ENCODE measurements at places on chromosomes 7 and 10. TPM values are rescaled to one million over a fixed set of nuclear protein-coding genes. Genes with fewer than 3 reads are reported as not detected.

The CCDC3 gene
- total RNA-seq, result 10.5 TPM

DNA sequence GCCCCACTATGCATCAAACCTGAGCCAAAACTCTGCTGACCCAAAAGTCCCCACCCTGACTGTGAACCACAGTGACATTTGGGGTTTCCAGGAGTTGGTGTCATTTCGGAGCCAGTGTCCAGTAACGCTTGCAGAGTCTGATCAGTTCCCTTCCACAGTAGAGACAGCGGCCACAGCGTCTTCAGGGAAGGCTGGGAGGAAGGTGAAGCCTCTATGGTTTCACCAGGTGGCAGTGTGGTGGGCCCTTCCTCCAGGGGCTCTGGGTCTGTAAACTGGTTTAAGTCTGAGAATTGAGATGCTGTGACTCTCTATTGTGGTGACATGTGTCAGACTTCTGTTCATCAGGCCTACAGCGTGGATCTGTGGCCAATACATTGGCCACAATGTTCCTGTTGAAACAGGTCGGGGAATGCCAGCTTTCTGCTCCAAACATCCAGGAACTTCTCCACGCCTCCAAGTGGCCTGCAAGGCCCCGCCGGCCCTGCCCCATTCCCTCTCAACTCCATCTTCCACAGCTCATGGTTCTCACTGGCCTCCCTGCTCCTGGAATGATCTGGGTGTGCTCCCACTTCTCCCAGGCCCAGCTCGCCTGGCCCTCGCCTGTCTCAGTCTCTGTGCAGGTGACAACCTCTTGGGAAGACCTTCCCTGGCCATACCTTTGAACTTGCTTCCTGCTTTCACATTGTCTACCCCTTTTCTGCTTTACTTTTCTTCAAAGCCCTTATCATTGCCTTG is 124.5 kb upstream of the FAM20C start:
- H3K36me3 ChIP-seq, result no peaks in the 10 kb centered on the region
- no peak overlapping the region for H3K27ac ChIP-seq
- H3K4me3 ChIP-seq, result no peak overlapping the region
- DNase-seq, result no peak
- H3K27me3 ChIP-seq, result no peaks in the 10 kb centered on the region

GRCh38 chr10:79148452-79149344 is 79.9 kb downstream of the ZMIZ1 start:
- peak overlapping the region; percentile 32 for H3K4me3 ChIP-seq
- H3K36me3 ChIP-seq, result no peaks in the 10 kb centered on the region
- H3K27me3 ChIP-seq, result no peaks in the 10 kb centered on the region
- no peak for DNase-seq
- peaks cover 54% of the 10 kb centered on the region for H3K4me1 ChIP-seq

DNA sequence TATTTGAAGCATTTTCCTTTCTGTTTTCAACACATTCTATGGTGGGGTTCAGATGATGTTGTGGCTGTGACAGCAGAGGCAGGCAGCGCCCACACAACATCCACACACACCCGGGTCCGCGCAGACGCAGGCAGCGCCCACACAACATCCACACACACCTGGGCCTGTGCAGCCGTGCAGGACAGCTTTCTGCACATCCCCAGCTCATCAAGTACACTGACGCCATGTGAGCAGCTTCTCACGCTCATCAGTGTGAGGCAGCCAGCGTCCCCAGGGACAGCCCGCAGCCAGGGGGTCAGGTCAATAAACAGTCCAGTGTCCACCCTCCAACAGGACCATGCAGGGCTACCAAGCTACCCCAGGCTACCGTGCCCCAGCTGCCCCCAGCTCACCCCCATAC is 272.8 kb upstream of the TCERG1L start:
- no peaks in the 10 kb centered on the region for H3K27me3 ChIP-seq
- no peaks in the 10 kb centered on the region for H3K36me3 ChIP-seq
- no peaks in the 10 kb centered on the region for H3K4me1 ChIP-seq
- H3K4me3 ChIP-seq, result no peak overlapping the region
- no peak for DNase-seq
- no peak overlapping the region for H3K27ac ChIP-seq

GRCh38 chr10:124353896-124354295 is 64.8 kb downstream of the OAT start:
- DNase-seq, result no peak
- H3K27ac ChIP-seq, result no peak overlapping the region
- H3K27me3 ChIP-seq, result no peaks in the 10 kb centered on the region
- no peak overlapping the region for H3K4me3 ChIP-seq
- H3K4me1 ChIP-seq, result peaks cover 10% of the 10 kb centered on the region

GRCh38 chr10:23200997-23201652 is 9.0 kb downstream of the PTF1A start:
- H3K4me3 ChIP-seq, result no peak overlapping the region
- no peaks in the 10 kb centered on the region for H3K4me1 ChIP-seq
- DNase-seq, result no peak
- H3K27ac ChIP-seq, result no peak overlapping the region
- H3K27me3 ChIP-seq, result peaks cover 42% of the 10 kb centered on the region

DNA sequence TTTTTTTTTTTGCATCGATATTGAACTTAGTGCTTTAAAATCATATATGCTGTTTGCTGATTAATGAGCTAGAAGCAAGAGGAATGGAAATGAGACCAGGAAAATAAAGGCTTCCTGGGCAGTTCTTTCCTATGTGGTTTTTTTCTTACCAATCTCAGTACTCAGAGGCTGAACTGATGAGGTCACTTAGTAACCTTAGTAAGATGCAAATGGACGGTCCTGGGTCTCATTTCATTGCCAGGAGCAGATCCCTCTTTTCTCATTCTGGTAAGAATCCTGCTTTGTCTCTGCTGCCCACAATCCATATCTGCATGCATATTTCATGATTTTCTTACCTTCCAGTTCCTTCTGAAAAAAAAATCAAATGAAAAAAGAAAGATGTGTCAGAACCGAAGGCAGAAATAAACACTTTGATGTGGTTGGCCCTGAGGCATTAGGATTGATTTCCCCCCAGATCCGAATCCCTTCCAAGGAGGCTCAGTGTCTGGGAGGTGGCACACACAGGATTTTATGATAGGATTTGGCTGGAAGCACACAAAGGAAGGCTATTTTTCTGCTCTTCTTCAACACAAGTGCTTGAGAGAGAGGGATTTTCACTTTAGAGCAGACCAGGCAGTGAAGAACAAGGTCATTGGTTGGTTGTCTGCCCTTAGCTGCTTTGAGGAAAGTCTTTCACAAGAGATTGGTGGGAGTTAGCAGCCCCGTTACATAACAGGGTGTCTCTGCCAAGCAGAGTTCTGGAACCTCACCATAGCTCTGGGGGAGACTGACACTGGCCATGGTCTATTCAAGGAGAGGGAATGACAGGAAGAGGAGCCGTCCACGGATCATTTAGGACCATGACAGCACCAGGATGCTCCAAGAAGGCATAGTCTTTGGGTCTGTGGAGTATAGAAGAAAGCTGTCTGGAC is 150.0 kb downstream of the CAMK1D start:
- peaks cover 4% of the 10 kb centered on the region for H3K4me1 ChIP-seq
- H3K4me3 ChIP-seq, result no peak overlapping the region
- DNase-seq, result no peak

- no peak for DNase-seq
- no peaks in the 10 kb centered on the region for H3K4me1 ChIP-seq
- no peaks in the 10 kb centered on the region for H3K27me3 ChIP-seq
- H3K27ac ChIP-seq, result no peak overlapping the region
- no peaks in the 10 kb centered on the region for H3K36me3 ChIP-seq
Measured at GRCh38 chr10:8766899-8767298, 712.4 kb downstream of the GATA3 start.

The GBX1 gene
- 0.86 TPM for total RNA-seq

DNA sequence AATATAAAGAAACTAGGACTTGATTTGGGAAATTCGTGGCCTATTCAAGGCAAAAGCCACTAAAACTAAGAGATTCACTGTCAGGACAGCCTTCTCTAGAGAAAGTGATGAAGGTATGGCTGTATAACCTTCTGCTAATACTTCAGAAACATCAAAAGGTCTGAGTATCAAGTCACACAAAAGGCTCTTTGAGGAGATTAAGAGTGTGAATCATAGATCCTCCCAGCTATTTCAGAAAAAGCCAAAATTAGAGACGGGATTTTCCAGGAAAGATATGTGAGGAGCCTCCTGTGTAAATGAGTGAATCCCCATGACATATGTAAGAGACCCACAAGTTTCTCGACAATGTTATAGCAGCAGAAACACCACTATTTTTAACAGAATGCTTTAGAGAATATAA is 56.2 kb downstream of the UBE3C start:
- no peak overlapping the region for H3K4me3 ChIP-seq
- no peaks in the 10 kb centered on the region for H3K27me3 ChIP-seq
- H3K27ac ChIP-seq, result no peak overlapping the region

DNA sequence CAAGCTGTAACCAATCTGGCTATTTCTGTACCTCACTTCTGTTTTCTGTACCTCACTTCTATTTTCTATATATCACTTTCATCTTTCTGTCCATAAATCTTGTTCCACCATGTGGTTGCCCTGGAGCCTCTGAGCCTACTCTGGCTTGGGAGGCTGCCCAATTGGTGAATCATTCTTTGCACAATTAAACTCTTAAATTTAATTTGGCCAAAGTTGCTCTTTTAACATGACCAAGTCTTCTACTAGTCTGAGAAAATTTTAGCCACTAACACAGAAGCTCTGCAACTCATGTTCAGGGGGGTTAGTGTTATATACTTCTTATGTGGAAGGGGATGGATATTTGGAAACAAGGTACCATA is 503.5 kb downstream of the KIF20B start:
- no peak overlapping the region for H3K27ac ChIP-seq
- no peaks in the 10 kb centered on the region for H3K4me1 ChIP-seq
- no peak overlapping the region for H3K4me3 ChIP-seq

The DLX6 gene
- total RNA-seq, result not detected

GRCh38 chr7:38178695-38179344 is 775 bp downstream of the STARD3NL start:
- DNase-seq, result no peak
- no peaks in the 10 kb centered on the region for H3K27me3 ChIP-seq
- H3K27ac ChIP-seq, result peak overlapping the region; percentile 59

DNA sequence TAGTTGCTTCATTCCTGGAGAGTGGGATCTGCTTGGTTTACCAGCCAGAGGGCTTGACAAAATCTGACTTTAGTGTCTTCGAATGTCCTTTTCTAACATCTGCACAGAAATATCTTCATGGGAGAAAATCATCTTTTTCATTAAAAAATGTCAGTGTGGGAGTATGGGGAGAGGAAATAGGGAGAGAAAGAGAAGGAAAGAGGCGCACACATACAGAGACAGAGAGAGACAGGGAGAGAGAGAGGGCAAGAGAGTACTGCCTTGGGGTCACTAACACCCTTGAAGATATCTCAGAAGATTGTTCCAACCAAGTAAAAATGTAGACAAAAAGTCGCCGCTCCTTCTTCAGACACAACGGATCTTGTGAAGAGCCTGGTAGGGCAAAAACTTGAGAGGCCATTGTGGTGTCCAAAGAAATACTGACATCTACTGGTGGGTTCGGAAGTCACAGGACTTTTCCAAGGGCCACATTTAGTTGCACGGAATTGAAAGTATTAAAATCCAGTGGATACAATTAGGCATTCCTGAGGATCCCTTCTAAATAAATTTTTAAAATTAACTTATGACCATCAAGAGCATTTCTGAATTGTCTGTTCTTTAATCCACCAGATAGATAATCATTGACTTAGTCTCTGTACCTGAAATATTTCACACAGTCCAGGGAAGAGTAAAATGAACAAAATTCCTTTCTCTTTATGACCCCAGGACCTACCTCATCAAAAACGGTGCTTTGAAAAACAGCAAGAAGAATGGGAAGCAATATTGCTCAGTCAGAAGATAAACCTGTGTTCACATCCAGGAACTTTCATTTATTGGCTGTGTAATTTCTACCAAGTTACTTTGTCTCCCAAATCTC is 29.7 kb downstream of the VIM start:
- peak overlapping the region; percentile 17 for H3K4me3 ChIP-seq
- H3K27ac ChIP-seq, result no peak overlapping the region
- peaks cover 8% of the 10 kb centered on the region for H3K4me1 ChIP-seq
- DNase-seq, result peak; percentile 60
- no peaks in the 10 kb centered on the region for H3K27me3 ChIP-seq

GRCh38 chr7:47264021-47264651 is 317.8 kb downstream of the TNS3 start:
- no peak overlapping the region for H3K4me3 ChIP-seq
- H3K27ac ChIP-seq, result no peak overlapping the region
- DNase-seq, result no peak
- 0 out of 2 replicates have a peak, but pooled peaks cover 3% of the 10 kb centered on the region for H3K4me1 ChIP-seq

The CRYGN gene
- total RNA-seq, result not detected
